CD4-positive, alpha-beta memory T cell (primary cell): ENCODE measurements at places on chromosomes 2 and 18.

DNA sequence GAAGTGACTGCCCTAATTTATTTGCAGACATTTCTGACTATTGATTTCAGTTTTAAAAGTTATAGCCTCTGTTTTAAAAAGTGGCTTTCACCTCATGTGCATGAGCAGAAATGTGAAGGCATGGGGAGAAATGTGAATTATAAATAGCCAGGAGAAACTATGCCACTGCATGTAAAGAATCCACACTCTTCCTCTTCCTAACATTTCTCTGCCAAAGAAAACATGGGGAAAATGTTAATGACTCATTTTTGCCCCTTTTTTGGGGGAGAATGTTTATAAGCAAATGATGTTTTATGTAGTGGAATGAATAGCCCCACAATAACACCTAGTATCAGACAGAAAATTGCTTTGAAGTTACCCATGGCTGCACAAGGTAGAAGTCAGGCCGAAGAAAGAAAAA, 249.0 kb upstream of the TANK start:
- no peak for DNase-seq

GRCh38 chr2:28391564-28392296, 928 bp upstream of the FOSL2 start:
- peak; percentile 64 for DNase-seq

- no peak for DNase-seq
These were observed 146.5 kb downstream of the MAIP1 start for GRCh38 chr2:200101922-200102321.

DNA sequence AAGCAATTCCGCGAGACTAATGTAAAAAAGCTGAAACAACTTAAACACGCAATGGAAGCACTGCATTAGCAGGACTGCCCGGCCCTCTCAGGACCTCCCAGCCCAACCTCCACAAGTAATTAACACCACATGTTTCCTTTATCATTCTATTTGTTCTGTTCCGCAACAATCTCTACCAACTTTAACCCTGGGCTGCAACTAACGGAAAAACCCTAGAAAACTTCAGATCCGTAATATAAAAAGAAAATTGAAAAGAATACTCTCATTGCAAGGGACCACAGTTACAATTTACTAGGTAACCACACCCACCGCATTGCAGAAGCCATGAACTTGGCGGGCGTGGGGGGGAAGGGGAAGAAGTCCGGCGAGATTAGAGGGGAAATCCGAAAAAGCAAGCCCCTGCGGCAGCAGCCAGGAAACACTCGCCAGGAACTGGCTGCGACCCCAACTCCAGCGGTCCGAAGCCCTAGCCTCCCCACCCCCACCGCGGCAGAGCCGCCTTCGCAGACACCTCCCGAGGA, 1.2 kb downstream of the EPB41L3 start:
- no peak for DNase-seq

DNA sequence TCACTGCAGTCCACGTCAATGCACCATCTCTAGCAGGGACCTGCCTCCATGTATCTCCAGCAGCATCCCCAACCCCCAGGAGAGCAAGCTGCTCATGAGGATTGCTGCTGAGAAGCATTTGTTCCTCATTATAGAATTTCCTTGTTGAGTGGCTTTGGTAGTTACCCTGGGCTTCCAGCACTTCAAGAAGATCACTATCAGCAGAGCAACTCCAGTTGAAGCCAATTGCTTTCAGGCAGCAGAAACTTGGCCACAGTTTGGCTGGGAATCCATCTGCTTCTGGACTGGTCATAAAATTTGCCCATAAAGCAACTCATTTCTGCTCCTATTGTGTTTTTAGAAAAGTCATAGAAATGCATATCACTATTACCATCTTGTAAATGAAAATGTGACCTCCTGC, 17.4 kb downstream of the TRPM8 start:
- DNase-seq, result no peak

DNA sequence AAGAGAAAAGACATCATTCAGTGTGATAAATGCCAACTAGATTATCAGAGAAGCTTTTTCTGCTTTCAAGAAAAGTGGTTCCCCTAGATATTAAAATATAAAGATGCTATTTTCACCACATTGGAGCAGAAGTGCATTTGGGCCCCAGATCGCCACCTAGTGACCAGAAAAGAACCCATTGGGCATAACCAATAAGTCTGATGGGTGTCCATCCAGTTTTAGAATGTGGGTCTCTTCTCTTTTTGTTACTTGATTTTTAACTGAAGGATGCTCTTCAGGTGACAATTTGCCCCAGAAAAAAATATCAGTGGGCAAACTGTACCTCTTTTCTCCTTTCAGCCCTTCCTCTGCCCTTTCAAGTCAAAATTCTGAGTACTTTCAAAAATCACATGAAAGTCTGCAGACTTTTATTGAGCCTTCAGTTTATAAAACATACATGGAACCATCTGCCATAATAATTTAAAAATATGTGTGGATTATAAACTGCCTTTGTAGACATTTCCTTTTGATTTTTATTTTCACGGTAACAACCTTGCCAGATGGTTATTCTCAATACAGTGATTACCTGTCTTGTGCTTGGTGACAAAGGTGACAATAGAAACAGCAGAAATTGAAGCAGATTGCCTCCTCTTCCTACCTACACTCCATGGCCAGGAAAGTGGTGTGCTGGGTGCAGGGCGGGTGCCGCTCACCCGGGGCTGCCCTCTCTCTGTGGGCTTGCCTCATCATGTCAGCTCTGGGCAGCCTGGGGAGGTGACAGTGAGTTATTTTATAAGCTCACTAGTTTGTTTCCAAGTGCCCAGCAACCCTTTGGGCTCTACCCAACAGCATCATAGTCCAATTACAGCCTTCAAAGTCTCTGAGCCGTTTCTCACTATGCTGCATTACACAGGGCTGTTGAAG, 124.5 kb downstream of the DCDC2C start:
- no peak for DNase-seq

DNA sequence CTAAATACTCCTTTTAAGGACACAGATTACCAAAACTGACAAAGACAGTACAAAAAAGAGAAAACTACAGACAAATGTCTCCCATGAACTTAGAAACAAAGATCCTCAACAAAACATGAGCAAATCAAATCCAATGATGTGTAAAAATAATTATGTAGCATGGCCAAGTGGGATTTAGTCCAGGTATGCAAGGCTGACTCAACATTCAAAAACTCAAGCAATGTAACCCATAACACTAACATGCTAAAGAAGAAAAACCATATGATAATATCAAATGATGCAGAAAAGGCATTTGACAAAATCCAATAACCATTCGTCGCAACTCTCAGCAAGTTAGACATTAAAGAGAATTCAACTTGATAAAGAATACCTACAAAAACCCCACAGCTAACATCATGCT, 239.0 kb upstream of the KLHL29 start:
- DNase-seq, result no peak

DNA sequence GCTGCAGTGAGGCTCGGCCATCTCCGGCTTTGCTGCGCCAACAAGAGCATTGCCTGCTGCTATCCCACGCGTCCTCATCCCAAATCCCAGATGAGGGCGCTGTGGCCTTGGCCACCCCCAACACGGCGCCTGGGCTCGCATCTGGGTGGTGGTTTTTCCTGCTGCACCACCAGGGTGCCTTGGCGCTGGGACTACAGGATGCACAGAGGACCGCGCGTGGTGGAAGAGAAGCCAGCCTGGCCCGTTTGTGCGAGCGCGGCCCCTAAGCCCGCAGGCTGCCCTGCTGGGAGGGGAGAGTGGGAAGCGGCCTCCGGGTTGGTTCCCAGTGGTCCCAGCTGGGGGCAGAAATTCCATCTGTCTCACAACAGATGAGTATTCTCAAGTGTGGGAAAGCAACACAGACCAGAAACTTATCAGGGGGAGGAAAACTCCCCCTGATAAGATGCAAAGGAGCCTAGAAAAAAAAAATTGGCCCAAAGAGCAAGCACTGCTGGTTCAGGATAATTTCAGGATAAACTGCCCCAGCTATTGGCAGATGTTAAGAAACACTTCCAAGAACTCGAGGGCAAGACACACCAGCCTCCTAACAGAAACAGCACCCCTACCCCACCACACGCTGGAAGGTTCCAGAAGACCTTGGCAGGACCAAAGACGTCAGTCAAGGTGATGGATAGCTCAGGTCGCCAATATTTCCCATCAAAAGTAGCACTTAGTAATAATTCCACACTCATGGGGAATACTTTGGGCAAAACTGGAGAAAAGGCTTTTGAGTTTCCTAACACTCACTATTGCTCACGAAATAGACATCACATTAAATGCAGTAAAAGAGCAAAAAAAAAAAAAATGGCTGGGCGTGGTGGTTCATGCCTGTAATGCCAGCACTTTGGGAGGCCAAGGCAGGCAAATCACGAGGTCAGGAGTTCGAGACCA, 152.1 kb downstream of the PXDN start:
- no peak for DNase-seq

DNA sequence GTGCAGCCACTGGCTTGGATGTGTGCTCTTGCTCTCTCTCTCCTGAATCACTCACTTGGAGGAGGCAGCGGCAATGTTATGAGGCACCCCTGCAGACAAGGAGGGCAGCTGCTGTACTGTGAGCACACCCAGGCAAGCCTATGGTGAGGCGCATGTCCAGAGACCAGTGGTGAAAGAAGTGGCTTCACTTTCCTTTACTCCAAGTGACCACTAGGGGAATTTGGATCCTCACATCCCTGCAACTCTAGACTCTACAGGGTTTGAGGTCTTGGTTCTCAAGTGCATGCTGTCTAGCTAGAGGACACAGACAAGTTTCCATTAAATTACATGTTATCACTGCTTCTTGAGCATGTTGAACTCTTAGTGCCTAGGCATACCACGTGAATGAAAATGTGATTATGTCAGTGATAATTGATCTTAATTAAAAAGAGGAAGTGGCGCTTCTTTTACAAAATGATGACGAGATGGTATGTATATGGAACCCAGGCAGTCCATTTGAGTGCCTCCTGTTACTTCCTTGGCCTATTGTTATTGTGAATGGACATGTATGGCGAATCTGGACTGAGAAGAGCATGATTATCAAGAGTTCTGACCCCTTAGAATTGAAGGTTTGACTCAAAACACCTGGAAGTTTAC, 181.0 kb upstream of the CDH2 start:
- no peak for DNase-seq

- no peak for DNase-seq
These were observed 244.7 kb downstream of the WDPCP start for GRCh38 chr2:63343397-63344109.

DNA sequence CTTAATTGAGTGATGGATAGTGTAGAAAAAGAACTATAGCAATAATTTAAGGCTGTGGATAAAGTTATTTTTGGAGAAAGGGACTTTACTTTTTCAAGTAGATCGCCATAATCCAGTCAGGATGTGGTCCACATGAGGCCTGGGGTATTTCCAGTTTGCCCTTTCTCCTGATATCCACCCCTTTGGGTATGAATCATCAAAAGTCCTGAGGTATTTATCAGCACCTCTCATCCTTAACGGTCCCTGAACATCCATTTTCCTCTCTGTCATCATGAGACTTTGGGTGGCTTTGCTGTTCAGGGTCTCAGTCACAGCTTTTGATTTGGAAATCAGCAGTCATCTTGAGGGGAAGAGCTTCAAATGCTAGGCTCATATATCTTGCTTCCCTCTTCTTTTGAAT, 39.3 kb upstream of the ELAC1 start:
- no peak for DNase-seq

- no peak for DNase-seq
These were observed 38.3 kb upstream of the CTIF start for GRCh38 chr18:48500517-48500916.

DNA sequence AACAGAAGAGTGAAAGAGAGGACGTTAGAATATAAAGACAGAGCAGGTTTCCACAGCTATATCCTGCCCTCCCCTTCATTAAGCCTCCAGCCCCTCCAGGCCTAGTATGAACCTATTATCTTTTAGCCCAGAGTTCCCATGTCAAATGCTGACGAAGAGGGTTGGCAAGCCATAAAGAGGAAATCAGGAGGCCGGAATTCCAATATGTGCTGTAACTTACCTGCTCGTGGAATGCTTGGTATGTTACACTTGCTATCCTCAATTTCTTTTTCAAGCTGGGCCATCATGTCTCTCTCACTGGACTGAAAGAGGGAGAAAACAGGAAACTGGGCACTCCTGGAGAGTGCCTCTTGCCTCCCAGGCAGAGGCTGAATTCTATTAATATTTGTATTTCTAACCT, 264.1 kb downstream of the TRIB2 start:
- DNase-seq, result no peak

DNA sequence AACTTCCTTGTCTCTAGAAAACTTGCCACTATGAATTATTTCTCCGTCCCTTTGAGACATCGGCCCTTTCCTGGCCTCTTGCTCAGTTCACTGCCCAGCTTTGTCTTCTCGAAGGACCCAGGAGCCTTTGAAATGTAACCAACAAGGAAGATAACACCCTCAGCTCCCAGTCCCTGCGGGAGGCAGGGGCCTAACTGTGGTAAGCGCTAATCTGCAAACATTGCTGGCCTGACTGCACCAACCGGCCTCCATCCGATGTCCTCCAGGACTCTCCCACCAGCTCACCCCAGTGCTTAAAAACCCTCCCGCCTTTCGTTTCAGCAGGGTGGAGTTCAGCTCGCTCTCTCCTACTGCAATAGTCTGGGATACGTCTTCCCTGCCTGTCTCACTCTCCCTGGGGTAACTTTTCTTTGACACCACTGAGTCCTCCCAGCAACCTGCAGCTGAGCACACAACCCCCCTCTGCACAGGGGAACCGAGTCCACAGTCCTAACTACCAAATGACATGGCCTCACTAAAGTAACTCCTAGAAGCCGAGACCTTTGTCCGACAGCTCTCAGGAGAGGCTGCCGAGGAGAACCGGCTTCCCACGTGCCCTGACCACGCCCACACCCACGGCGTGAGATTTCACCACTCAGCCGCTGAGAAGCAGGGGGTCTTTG, 76.1 kb downstream of the MBP start:
- no peak for DNase-seq

- DNase-seq, result no peak
These were observed 1068.0 kb upstream of the ZEB2 start for GRCh38 chr2:145587922-145588321.

- DNase-seq, result no peak
These were observed 77.2 kb downstream of the TCF4 start for GRCh38 chr18:55510809-55511208.

GRCh38 chr2:177952151-177952550, 120.4 kb downstream of the PDE11A start:
- no peak for DNase-seq

DNA sequence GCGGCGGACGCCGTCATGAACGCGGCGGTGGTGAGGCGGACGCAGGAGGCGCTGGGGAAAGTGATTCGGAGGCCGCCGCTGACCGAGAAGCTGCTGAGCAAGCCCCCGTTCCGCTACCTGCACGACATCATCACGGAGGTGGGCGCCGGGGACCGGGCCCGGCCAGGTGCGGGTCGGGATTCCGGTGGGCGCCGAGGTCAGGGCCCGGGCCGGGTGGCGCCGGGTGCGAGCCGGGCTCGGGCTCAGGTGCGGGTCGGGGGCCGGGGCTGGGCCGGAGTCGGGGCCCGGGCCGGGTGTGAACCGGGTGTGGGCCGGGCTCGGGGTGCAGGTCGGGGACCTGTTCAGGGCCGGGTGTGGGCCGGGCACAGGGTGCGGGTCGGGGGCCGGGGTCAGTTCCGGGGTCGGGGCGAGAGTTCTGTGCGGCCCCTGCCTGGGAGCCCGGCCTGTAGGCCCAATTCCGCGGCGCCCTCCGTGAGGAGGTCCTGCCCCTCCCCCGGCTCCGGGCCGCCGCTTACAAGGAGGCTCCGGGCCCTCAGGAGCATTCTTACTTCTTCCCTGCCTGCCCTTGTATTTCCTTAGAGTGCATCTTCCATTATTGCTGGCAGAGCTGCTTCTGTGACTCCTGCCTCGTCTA, 447 bp downstream of the TRAF3IP1 start:
- DNase-seq, result no peak
